Activated CD8-positive, alpha-beta memory T cell treated with anti-CD3 and anti-CD28 coated beads, Interleukin-2, amount 10 ng/mL, durations not matched to agents 7 days and 5 days (primary cell): ENCODE measurements at places on chromosomes 7 and 10. TPM values are rescaled to one million over a fixed set of nuclear protein-coding genes. Genes with fewer than 3 reads are reported as not detected.

- DNase-seq = no peak
Measured at GRCh38 chr7:8070451-8071180, 102.0 kb downstream of the GLCCI1 start.

DNA sequence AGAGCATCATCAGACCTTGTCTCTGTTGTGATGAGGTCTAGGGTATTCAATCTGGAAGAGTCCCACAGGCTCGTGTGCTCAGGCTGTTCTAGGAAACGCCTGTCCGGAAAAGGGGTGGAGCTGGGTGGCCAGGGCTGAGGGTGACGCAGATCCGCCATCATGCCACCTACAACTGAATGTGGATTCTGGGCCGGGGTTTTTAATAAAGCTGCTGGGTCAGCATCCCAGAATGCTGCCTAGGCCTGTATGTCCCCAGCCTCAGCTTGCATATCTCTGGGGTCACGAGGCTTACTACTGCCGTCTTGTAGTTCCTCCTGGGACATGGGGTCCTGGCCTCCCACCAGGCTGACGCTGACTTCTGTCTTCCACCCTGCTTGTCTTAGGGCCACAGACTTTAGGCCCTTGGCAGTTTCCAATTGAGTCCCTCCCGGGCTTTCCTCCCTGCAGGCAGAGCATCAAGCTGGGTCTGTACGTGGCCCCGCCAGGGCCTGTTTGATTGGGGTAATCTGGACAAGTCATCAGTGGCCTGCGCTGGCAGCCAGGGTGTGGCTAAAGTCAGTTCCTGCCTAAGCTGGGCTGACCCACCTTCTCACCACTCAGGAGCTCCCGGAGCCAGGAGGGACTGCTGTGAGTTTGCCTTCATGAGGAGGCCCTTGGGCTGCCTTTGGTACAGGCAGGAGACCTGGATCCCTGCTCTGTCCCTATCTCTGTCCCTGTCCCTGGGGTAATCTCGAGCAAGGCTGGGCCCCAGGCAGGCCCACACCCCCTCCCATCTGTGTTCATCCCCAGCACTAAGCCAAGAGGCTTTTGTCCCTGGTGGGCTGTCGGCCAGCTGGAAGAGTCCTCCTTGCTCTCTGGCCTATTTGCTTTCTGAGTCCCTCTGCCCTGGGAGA is 79.9 kb downstream of the ZMIZ1 start:
- DNase-seq = no peak

DNA sequence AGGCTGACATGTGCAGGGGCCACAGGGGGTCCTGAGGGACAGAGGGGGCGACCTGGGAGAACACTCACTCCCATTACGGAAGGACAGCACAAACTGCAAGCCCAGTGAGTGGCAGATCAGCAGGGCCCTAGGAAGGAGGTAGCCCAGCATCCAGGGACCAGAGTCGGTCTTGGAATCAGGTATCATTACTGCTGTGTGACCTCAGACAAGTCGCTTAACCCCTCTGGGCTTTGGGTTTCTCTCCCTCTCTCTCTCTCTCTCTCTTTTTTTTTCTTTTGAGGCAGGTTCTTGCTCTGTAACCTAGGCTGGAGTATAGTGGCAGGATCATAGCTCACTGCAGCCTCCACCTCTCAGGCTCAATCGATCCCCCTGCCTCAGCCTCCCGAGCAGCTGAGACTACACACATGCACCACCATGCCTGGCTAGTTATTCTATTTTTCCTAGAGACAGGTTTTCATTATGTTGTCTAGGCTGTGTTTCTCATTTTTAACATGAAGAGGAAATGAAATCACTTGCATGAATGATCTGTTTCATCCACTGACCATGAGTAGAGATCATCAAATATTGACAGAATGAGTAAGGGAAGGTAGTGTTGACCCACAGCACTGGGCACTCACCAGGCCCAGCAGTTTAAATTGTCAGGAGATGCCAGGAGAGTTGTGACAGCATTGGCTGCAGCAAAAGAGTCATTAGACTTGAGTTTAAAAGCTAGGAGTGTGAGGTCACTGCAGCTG is 49.4 kb downstream of the BUB3 start:
- peak; percentile 8 for DNase-seq

DNA sequence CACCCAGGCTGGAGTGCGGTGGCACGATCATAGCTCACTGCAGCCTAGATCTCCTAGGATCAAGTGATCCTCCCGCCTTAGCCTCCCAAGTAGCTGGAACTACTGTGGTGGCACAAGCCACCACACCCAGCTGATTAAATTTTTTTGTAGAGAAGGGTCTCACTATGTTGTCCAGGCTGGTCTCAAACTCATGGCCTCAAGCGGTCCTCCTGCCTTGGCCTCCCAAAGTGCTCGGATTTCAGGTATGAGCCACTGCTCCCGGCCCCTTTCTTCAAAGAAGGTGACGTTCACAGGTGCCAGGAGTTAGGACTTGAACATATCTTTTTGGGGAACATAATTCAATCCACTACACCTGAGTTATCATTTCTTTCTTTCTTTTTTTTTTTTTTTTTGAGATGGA is 2.9 kb upstream of the TTYH3 start:
- DNase-seq = no peak

DNA sequence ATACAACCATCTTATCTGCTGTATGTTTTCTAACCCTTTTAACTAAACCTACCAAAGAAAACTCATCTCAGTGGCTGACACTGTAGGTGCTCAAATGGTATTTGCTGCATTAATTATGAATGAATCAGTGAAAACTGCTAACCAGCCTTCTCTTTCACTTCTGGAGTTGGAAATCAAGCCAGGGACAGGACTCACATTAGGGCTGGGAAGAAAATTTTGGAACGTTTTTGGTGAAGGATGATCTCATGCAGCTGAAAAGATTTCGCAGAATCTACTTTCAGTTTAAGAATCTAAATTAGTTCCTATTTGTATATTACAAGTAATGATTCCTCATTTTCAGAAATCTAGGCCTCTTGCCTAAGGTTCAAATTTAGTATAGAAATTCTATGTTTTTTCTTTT is 12.9 kb downstream of the MTPN start:
- DNase-seq = no peak

DNA sequence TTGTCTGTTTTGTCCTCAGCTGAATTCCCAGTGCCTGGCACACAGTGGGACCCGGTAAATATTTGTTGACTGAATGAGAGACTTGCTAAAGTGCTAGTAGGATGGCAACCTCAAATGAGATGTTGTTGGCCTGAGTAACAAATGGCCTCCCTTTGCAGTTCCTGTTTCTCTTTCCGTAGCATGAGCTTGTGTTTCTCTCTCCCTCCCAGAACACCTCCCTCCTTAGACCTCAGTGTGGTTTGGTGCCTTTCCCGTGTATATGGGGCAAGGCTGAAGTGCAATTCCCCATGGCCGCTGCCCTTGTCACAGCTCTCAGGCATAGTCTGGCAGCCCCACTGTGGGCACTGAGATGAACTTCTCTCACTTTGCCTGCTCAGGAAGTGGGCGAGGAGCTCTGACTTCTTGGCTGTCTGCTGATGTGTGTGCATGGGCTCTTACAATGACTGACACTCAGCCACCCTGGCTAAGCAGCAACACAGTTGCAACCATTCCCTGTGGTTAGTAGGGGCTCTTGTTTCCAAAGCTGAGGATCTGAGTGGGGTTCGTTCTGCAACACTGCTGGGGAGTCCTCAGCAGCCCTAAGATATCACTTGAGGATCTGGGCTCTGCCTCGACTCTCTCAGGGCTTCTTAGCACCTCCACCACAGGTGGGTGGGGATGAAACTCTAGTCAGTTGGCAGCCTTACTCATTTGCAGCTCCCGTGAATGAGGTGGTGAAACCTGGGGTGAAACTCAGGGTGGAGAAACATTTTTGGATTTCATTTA is 136.1 kb downstream of the ICA1 start:
- DNase-seq = peak; percentile 92

GRCh38 chr10:61810263-61810662 is 91.2 kb upstream of the ARID5B start:
- no peak for DNase-seq

GRCh38 chr10:66843396-66843795 is 82.4 kb upstream of the LRRTM3 start:
- DNase-seq = no peak

- no peak for DNase-seq
Measured at GRCh38 chr10:7686351-7687171, 16.6 kb upstream of the ITIH2 start.

DNA sequence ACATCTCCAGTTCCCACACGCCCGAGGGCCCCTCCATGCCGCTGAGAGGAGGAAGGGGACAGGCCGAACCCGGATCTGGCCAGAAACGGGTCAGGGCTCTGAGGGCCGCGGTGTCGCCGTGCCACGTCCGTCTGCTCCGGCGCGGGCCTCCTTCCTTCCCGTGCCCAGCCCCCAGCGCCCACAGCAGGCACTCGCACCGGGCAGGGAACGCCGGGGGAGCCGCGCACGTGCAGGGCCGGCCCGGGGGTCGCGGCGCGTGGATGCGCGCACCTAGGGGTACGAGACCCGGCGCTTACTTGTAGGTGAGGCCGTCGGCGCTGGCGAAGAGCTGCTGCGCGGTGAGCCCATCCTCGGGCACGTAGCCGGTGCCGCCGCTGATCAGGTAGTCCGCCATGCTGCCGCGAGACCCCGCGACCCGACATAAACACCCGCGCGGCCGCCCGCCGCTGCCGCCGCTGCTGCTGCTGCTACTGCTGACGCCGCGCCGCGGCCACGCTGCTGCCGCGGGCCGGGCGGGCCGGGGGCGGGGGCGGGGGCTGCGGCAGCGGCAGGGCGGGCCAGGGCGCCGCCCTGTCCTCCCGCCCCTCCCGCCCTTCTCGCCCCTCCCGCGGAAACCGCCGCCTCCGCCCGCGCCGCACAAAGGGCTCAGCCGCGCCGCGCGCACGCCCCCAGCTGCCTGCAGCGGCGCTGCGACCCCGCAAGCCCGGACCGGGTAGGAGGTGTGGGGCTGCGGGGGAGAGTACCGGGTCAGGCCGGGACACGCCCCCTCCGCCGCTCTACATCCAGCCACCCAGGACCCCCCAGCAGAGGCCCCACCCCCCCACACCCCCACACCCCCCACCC is 4.1 kb downstream of the IMPDH1 start:
- DNase-seq = peak; percentile 56

DNA sequence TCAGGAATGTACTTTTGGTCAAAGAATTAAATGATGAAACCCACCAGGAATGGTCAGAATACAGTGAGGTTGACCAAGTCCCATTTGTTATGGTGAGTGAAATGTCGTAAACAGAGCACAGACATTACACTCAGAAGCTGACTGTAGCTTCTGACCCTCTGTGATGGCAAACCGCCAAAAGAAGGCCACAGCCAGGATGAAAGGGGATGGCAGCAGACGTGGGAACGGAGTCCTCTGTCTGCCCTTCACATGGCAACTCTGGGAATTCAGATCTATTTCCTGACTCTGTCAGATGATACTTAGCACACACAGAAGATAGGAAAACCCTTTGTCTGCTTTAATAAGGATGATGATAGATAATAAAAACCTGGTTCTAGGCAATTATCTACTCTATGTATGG is 757.1 kb downstream of the SORCS3 start:
- DNase-seq = no peak

DNA sequence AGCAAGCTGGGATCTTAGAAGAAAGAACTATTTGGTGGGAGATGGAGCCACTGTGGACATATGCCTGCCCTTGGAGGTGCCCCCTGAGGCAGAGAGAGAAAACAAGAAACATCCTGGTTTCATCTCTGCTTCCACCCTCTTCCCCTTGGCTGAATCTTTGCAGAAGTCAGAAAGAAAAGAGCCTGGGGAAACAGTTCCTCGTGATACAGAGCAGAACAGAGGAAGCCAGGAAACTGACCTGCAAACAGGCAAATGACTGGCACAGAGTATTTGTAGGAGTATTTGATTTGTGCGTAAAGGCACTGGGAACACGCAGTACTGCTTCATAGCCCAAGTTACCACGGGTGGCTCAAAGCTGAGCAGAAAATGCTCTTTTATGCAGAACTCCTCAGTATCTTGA is 7.0 kb upstream of the KEL start:
- DNase-seq = no peak

- no peak for DNase-seq
Measured at GRCh38 chr10:124348801-124349200, 69.9 kb downstream of the OAT start.

- peak; percentile 80 for DNase-seq
Measured at GRCh38 chr10:73931767-73932619, 21.1 kb downstream of the PLAU start.

GRCh38 chr10:89171996-89172395 is 35.1 kb downstream of the CH25H start:
- no peak for DNase-seq

DNA sequence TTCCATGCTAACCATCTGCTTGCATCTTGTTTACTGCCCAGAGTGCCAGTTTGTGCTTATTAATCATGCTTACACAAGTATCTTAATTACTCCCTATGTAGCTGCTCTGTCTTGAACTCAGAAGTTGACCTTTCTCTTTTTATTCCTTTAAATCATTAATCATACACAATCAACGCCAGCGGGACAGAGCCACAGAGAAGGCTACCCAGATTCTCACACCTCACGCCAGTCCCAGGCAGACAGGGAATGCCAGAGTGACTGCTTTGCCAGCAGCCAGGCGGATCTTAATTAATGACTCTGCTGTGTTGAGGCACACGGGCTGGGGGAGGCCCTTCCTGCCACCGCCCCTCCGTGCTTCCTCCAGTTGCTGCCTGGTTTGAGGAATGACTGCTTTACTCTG is 229.4 kb downstream of the LRMDA start:
- no peak for DNase-seq

CACNA2D1 gene
- not detected for total RNA-seq

NOM1 gene
- total RNA-seq = 35.0 TPM

ABCB1 gene
- 15.7 TPM for total RNA-seq

RGR gene
- total RNA-seq = not detected

PTF1A gene
- total RNA-seq = not detected

GPR15LG gene
- total RNA-seq = not detected

MLXIPL gene
- total RNA-seq = not detected

ZMYND11 gene
- total RNA-seq = 37.6 TPM

TUBB8 gene
- total RNA-seq = not detected

ITGA8 gene
- not detected for total RNA-seq

PIP gene
- total RNA-seq = not detected
